ENCODE measurements at places on chromosomes 16 and 17.

DNA sequence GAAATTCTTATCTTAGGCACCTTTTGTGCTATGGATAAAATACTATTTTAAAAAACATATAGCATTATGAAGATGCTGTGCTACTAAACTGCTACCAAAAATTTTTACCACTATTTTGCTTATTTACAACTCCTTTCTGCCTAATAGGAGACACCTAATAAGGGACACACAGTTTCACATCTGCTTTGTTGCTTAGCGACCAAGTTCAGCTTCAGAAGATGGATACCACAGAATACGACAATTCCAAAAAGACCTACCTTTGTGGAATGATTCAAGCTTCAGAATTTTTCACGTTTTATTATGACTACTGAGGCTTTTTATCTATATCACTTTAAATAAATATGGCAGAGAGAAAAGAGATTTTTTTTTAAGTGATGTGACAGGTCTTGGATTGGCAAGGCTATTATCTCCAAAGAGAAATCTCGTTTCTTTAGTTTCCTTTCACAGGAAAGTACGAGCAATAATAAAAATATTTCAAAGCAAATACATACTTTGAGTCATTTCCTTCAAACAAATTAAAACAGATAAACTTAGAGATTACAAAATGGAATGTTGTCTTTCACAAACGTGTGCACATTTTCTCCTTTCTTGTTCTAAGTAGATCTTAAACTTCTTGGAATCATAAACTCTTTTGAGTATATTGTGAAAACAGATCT is 35.4 kb downstream of the SPAG9 start:
- no peak for DNase-seq

DNA sequence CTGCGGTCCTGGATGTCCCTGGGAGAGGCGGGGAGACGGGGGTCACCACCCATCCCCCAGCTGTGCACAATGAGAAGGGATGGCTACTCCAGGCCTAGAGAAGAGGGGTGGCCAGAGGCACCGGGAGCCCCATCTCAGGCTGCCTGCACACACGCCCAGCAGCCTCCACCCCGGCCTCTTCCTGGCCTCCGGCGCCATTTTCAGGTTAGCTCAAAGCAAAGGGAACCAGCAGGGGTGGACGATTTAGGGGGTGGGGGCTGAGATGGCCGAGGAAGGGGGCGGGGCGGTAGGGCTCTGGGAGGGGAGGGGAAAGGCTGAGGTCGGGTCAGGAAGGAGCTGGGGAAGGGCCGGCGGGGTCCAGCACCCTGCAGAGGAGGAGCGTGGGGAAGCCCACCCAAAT is 42.8 kb downstream of the SRCIN1 start:
- no peak for DNase-seq

DNA sequence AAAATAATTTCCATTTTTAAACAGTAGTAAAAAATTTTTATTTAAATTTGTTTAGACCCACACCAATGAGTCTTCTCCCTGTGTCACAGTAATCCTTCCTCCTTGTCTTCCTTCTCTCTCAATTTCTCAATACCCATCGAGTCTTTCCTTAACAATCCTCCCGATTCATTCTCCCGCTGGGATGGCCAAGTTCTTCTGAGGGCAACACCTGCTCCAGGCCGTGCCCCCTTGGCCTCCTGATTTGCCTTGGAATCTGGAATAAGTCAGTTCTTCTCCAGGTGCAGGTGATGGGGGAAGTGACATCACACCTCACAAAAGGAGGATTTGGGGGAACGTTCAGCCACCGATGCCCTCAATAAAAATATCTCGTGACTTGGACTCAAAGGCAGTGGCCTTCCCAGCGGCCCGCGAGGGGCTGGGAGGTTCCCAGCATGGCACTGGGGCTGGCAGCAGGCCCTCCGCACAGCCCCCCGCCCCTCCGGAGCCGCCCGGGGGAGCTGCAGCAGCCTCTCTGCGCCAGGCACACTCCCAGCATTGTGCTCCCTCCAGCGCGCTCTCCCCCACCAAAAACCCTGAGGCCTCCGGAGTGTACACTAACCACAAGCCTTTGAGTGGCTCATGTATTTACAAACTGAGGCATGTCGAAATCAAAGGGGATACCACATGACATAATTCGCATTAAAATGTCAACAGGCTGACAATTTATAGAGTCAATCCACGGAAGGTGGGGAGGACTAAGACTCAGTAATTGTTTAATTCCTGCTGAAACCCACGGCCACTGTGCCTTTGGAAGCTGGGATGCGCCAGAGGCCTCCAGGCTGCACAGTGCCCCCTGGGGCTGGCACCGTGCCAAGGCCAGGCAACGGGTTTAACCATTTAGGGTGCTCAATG is 120.5 kb downstream of the ZFHX3 start:
- DNase-seq: no peak

- DNase-seq: peak; percentile 8
Measured at GRCh38 chr17:11644265-11645212, 46.3 kb downstream of the DNAH9 start.

DNA sequence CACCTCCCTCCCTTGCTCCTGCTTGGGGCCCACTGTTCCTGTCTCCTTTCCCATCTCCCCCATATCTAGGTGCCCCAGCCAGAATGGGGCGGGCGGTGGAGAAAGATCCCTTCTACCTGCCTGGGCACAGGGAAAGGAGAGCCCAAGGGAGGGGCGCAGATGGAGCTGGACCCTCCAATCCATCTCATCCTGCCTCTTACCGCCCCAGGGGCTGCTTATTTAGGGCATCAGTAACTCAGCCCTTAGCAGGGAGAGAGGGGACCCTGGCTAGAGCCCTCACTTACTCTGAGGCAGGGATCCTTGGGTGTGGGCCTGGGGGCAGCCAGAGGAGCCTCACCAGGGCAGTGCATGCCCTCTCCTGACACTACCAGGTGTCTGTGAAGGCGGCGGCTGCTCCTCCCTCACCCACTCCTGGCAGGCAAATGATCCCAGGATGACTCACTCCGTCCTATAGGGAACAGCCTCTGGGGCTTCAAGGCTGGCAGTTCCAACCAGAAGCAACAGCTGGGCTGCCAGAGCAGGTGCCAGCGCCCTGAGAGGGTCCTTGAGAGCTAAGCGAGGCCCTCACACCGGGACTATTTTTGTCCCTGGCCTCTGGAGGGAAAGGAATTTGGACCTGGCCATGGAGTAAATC is 16.3 kb upstream of the BCAR1 start:
- no peak for DNase-seq

DNA sequence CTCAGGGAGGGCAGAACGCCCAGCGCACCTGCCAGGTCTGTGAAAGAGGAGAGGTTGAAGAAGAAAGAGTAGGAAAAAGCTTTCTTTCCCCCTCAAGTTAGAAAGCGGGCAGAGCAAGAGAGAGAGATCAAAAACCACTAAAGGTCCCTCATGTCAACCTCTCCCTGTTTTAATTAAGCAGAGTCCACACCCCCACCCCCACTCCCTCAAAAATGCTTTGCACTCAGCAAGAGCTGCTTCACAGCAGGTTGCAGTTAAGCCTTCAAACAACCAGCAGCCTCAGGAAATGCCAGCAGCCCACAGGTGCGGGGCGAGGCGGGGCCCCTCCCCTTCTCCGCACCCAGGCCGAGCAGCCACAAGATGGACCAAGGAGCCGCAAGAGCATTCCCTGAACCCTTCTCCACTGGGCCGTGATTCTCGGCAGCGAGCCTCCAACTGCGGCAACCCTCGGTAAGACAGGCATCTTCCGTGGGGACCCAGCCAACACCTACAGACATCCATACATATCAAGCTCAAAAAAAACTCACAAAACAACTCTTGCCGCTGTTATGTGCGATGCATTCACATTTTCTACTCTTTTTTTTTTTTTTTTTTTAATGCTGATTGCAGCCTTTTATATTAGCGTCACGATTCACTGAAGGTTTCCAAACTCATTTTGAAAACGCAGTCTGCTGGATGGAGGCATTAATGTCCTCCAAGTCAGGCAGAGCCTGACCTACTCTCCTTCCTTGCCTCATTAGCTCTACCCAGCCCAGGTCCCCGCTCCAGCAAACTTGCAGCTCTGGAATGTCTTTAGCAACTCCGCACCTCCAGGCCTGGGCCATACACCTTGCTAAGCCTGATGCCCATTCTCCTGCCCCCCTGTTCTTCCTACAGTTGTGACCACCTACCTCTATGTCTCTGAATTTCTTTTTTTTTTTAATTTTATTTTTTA is 66.1 kb downstream of the AXIN2 start:
- no peak for DNase-seq

DNA sequence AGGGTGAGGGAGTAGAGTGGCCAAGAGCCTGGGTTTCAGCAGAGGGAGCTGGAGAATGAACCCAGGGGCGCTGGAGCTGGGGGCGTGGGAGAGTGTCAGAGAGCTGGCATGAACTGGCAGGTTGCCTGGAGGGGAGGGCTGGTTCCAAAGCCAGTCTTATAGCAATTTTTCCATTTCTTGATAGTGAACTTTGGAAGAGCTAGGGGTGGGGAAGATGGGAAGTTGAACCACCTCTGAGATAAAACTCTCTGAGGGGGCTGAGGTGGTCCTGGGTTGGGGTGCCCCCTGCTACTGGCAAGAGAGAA is 36.9 kb downstream of the ADGRG5 start:
- no peak for DNase-seq

DNA sequence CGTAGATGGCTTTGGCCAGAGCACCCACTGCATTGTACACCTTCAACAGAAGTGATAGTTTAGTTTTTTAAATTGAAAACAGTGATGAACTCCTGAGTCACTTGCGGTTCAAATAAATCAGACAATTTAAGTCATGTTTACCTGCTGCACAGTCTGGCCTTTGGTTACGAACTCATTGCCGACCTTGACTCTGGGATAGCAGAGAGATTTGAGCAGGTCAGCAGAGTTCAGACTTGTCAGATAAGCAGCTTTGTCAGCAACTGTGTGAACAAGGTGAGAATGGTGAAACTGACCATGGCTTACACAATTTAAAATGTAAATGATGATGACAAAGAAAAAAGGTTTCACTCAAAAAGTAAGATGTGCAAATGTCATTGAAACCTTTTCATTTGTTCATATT is 9.3 kb downstream of the MYH4 start:
- no peak for DNase-seq

DNA sequence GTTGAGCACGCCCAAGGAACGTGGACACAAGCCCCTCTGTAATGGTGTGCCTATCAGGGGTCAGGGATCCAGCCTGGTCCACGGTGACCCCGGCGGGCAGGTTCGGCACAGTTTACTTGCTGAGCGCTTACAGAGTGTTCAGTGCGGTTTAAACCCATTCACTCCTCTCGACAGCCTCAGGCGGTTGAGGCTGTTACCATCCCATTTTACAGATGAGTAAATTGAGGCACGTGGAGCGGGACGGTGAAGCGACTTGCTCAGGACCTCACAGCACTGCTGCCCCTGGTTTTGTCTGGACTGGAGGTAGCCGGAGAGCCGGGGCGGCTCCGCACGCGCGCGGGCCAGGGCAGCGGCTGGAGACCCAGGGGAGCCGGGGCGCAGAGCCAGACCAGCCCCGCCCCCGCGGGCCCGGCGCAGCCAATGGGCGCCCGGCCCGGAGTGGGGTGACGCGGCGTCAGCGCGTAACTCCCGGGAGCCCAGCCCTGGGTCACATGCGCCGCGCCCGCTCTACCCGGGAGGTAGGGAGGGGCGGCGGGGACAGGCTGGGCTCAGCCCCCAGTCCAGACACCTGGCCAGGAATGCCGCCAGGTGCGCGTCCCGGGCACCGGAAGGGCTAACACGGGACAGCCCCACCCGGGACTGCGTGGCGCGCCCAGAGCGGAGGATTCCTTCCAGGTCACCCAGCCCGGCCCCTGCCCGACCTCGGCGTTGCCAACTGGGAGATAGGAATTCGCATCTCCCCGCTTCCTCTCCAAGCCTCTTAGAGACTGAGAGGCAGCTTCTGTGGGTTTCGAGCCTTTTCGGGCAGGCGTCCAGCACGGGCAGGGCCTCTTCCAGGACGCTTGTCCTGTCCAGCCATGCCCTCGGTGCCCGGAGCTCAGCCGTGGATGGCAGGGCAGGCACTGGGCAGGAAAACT is 3.3 kb upstream of the SREBF1 start:
- DNase-seq: peak; percentile 59

DNA sequence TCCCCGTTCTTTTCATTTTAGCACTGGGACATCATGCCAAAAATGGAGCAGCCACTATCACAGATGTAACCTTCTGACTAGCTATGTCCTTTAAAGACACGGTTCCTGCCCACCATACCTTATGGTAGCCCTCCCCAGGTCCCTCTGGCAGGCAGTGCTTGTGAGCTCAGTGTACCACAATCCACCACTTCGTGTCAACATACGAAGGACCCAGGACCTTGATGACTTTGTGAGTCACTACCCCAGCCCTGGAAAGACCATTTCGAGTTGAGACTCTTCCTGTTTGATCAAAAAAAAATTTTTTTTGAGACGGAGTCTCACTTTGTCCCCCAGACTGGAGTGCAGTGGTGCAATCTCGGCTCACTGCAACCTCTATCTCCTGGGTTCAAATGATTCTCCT is 21.0 kb upstream of the FLCN start:
- DNase-seq: no peak

DNA sequence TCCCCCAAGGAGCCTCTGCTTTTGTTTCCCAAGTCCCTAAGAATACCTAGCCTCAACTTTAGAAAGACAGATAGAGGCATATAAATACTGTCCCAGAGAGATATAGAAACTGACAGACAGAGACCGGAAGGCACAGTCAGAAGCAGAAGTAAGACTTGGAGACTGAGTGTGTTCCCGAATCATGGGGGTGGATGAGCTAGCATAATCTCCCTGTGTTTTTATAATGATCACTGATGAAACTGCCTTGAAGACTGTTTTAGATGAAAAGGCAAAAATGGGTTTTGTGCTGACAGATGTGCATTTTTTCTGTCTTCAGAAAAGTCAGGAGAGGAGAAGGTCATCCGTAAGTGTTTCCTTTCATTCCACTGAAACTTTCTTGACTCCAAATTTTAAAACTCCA is 8.3 kb upstream of the PSMD3 start:
- DNase-seq: no peak

DNA sequence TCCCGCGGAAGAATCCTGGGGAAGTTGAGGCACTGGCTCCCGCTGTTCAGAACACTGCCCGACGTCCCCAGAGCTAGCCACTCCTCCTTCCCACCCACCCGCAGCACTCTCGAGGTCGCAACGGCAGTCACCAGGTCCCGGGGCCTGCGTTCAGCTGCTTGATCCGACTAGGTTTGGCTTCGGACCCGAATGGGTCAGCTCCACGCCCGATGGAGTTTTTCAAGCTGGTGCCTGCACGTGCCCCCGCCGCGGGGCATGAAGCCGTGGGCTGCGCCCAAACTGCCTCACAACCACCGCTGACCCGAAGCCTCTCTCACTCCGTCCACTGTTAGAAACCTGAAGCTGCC is 12.4 kb upstream of the ODF4 start:
- DNase-seq: no peak

DNA sequence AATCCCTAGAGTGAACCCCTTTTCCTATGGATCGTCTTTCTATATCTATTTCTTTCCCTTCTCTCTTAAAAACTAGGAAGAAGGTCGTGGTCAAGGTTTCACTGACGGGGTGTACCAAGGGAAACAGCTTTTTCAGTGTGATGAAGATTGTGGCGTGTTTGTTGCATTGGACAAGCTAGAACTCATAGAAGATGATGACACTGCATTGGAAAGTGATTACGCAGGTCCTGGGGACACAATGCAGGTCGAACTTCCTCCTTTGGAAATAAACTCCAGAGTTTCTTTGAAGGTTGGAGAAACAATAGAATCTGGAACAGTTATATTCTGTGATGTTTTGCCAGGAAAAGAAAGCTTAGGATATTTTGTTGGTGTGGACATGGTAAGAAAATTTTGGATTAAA is 9.6 kb downstream of the CYLD start:
- no peak for DNase-seq

GRCh38 chr17:19237389-19238166 is 412 bp downstream of the EPN2 start:
- peak; percentile 31 for DNase-seq

GRCh38 chr17:73624496-73624988 is 19.7 kb downstream of the SDK2 start:
- DNase-seq: no peak
